ENCODE measurements at places on chromosomes 1 and 21.

- no peak for DNase-seq
Measured at GRCh38 chr1:115426956-115427355, 88.9 kb upstream of the NGF start.

DNA sequence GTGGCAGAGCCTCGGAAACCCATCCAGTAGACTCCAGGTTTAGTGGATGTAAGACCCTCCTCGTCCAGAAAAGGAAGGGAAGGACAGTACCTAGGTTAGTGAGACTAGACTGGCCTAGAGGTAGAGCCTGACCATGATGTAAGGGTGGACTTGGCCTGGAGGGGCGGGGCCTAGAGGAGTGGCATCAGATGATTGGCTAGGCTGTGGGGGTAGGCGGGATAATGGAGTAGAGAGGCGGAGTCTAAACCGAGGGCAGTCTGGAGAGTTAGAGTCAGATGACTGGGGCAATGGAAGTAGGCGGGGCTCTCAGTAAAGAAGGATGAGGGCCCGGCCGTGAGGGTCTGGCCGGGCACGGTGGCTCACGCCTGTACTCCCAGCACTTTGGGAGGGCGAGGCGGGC, 70.1 kb downstream of the EPHB2 start:
- no peak for DNase-seq

- DNase-seq: no peak
Measured at GRCh38 chr1:64492424-64492823, 22.5 kb downstream of the CACHD1 start.

DNA sequence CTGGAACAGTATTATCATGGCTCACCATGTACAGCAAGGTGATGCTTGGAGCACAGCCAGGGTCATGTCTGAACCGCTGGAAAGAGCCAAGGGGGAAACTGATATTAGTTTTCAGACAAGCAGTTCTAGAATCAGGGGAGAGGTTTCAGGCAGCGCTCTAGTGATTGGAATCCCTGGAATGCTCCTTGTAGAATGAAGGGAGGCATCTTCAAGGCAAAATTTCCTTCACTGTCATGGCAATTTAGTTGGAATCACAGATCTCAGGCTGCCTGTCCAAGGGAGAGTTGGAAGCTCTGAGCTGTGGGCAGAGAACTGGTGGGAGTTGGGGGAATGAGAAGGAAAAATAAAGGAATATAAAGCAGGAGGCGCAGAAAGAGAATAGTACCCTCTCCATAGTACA, 737.1 kb downstream of the PTPRU start:
- no peak for DNase-seq

- DNase-seq: no peak
Measured at GRCh38 chr1:152188673-152189591, 29.9 kb upstream of the RPTN start.
